Lung microvascular endothelial cell (primary cell): ENCODE measurements at places on chromosomes 11 and 22. TPM values are rescaled to one million over a fixed set of nuclear protein-coding genes. Genes with fewer than 3 reads are reported as not detected.
A peak's percentile ranks its signal among the peaks of the same experiment; 100 is the strongest.

DNA sequence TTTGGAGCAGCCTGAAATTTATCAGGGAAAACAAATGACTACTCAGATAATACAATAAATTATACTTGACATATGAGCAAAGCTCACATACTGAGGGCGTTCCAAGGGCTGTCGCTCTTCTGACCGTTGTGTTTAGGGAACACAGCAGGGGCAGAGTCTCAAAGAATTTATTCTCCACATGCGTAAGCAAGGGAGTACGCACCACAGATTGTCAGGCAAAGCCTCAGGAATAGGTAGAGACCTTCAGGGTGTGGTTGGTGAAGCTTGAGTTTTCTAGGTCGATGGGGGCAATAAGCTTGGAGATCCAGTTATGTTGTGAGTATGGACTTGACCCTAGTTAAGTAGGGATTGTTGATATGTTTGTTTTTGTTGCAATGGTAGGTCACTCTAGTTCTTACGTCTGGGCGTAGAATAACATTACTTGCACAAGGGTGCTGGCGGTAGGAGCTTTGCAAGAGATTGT is 830 bp downstream of the ACAT1 start:
- peak; percentile 48 for DNase-seq

GRCh38 chr11:44690651-44691050 is 36.1 kb upstream of the TSPAN18 start:
- DNase-seq, result no peak

DNA sequence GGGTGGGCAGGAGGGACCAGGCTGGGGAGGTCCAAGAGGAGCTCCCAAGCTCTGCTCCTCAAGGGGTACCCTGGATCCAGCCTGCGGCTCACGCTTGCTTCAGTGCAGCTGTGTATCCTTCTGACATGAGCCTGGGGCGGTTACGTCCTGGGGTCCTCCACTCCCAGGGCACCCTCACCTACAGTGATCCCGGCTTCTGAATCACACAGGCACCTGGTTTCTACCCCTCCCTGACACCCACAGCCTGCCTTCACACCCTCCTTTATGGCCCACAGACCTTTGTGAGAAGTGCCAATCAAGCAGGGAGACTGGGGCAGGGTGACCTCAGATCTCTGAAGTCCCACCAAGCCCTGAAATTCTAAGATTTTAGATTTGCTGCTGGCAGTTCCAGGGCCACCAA is 1.5 kb downstream of the MPST start:
- no peak for DNase-seq

DNA sequence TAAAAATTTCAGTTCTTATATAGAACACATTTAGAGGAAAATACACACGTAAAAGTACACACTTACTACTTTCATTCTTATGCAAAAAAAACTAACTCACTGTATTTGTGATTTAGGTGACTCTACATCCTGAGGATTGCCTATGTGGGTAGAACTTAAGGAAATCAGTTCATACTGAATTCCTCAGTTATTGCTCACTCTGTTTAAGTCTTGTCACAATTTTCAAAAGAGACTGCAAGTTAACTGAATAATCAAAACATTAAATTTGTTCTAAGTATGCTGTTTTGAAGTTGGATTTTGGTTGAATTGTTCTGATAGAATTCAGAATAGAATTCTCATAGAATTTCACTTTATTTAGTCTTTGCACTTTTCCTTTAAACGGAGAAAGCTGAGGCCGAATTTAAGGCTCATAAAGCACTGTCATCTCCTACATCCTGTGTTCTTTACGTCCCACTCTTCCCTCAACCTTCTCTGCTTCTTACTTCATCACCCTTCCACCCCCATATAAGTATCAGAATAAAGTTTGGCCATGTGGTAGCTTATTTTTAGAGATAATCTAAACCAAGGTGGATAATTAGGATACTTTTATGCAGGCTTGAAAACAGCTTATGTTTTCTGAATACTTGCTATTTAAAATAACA is 59.8 kb downstream of the APOL5 start:
- peak; percentile 84 for DNase-seq

DNA sequence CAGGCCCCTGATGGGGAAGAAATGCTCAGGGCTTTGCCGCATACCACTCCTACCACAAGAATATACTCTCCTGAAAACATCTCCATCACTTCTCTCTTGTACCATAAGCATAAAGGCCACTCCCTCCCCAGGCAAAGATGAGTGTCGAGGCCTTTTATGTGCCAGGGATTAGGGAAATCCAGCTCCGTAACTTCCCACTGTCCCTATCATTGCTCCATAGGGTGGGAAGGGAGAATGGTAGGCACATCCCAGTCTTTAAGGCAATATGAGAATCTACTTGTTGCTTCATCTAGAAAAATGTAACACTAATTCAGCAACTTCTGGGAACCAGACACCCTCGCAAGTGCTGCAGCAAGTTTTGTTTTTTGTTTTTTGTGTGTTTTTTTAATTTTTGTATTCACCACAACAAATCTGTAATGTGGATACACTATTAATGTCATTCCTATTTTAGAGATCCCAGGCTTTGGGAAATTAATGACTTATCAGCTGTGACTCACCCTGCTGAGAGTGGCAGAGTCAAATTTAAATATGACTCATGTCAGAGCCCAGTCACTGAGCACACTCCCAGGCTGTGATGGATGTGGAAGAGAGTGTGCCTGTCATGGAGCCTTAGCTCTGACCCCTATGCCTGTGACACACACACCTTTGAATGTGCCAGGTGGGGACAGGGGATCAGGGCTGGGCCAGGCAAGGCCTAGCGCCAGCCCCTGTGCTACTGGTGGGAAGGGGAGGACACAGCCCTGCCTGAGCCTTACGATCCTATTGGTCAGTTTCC is 23.4 kb downstream of the PANX1 start:
- DNase-seq, result peak; percentile 58

DNA sequence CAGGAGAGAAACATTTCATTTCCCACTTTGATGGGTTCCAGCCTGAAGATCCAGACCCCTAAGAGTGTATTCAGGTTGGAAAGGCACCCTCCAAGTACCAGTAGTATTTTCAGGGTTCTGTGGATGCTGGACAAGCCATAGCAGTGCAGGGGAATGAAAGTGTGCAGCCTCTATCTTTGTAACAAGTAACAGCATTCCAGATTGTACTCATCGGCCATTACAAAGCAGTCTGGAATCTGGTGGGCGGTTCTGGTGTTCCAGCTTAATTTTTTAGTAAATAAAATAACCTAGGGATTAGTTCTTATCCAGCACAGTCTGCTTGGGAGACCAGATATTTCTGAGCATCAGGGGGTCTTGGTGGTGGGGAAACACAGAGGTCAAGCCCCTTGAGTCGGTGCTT is 22.6 kb downstream of the APLNR start:
- DNase-seq, result peak; percentile 27

DNA sequence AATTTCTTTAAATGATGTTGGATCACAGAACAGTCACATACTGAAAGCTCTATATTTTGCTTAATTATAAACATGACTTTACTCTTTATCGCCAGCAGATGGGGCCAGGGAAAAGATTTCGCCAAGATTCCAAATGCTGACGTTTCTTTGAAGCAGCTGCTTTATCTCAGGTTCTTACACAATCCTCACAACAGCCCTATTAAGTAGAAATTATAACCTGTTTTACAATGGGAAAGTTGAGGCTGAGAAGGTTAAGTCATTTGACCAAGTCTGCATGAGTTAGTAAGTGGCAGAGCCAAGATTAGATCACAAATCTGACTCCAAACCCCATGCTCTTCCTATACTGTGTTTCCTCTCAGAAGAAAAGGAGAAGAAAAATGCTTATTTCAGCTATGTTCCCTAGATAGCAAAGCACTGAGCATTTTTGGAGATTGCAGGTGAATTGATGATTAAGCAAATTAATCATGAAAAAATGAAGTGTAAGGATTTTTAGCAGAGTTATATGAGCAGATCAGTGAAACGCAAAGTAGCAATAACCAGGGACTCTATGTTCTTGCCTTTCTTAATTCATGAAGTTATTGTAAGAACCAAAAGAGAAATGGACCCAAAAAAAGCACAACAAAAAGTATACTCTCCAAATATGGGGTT is 79.0 kb downstream of the AASDHPPT start:
- DNase-seq, result peak; percentile 22

- DNase-seq, result no peak
Measured at GRCh38 chr22:41914611-41915034, 251 bp downstream of the SHISA8 start.

- no peak for DNase-seq
Measured at GRCh38 chr11:64004590-64004984, 18.3 kb downstream of the OTUB1 start.

GRCh38 chr11:43508511-43508918 is 149.8 kb downstream of the TTC17 start:
- peak; percentile 35 for DNase-seq

DNA sequence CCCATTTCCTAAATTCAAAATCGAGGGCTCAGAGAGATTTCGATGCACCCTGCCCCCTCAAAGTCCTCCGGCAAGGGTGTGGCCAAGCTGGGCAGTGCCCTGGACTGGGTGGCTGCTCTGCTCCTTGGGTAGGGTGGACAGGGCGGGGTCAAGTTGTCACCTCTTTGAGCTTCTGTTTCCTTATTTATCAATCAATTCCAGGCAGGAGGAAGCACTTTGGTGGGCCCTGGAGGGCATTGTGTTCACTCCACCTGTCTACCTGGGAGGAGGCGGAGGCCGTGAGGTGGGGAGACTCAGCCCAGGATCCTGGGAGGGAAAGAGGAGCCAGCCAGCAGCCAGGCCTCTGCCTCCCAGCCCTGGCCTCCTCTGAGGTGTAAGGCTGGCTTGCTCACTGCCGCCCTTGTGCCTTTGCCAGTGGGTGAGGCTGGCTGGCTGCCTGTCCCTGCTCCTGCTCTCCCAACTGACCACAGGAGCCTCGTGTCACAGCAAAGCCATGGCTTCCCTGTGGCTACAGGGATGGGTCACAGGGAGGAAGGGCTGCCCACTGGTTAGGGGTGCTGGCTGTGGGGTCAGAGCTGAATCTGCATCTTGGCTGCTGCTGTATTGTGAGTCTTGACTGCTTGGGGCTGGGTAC is 25.5 kb upstream of the SHISAL1 start:
- DNase-seq, result no peak

DNA sequence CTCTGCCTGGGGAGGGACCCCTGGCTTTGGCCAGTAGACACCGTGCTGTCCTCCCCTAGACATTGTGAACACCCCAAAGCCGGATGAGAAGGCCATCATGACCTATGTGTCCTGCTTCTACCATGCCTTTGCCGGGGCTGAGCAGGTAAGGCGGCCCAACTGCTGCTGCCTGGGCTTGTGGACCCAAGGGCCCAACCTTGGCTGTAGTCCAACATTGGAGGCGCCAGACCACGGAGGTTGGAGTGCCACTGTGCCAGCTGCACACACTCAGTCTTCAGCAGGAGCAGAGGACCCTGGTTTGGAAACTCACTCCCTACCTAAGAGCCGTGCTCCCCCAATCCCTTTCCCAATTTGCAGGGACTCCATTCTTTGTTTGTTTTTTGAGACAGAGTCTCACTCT is 9.4 kb downstream of the ACTN3 start:
- DNase-seq, result no peak

GRCh38 chr22:29994027-29994715 is 86.1 kb upstream of the HORMAD2 start:
- peak; percentile 29 for DNase-seq

- no peak for DNase-seq
Measured at GRCh38 chr22:47259990-47260389, 497.5 kb downstream of the TBC1D22A start.

DNA sequence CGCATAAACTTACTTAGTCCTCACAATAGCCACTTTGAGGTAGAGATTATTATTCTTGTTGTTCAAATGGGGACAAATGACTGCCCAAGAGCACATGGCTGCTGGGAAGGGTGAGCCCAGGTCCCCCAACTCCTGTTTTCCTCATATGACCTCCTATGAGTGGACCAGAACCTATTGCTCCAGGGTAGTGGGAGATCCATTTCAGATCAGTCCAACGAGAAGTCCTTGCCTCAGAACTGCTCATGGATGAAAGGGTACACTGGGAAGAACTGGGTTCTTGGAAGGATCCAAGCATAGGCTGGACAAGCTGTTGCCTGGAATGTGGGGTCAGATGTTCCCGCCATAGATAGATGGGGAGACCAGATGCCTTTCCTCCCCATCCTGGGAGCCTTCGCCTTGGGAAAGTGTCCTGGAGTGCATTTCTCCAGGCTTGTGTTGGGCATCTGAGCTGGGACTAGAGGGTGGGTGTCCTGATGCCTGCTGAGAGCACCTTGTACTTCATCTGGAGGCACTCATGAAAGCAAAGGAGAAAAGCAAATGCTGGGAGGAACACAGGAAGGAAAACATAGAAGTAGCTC is 146.3 kb upstream of the B3GAT1 start:
- no peak for DNase-seq

GRCh38 chr11:19675397-19675796 is 37.2 kb upstream of the NAV2 start:
- DNase-seq, result no peak

DNA sequence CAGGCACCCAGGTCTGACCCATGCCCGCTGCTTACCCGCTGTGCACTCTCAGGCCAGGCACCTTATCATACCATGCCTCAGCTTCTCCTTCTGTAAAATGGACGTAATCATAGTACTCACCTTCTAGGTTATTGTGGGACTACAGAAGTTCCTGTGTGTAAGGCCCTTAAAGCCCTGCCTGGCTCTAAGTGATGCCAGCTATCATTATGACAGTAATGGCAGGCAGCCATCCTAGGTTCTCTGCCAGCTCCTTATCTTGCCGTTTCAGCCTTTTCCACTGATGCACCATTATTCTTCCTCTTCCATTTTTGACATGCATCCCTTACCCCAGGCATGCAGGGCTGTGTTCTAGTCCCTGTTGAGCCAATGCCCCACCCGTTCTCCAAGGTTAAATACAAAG is 57.9 kb downstream of the DBX1 start:
- no peak for DNase-seq

DNA sequence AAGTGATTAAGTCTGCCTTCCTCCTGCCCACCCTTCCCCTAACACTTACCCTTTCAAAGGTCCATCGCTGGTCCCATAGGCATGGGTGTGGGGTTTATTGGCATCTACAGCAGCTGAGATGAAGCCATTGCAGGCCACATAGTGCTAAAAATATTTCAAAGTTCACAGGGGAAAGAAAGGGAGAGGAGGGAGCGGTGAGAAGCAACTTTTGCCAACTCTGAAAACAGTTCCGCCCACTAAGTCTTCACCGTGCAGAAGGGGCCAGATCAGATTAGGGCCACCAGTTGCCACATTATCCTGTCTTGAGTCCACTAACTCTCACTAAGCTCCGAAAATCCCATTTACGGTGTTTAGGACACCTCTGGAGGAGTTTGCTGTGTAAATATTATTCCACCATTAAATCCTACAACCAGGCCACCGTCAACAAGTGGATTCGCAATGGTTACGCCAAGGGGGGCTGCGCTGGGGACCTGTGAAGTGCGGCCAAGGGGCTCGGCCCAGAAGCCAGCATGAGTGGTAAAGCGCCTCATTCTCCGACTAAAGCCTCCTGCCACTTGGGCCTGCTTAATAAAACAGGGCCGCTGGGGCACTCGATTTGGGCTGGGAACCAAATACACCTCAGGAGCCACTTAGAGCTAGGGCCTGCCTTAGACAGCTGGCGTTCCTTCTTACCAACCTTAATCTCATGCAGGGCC is 534.9 kb downstream of the MIAT start:
- DNase-seq, result no peak

WNT7B gene
- total RNA-seq, result not detected in 2 replicates

OR2AG1 gene
- not detected in 2 replicates for total RNA-seq

PRR33 gene
- not detected in 2 replicates for total RNA-seq

SUSD2 gene
- 0.20 and 0.22 TPM in 2 replicates for total RNA-seq

PRG3 gene
- total RNA-seq, result not detected in 2 replicates
